Endothelial cell of umbilical vein (primary cell): ENCODE measurements at places on chromosomes 13 and 19. TPM values are rescaled to one million over a fixed set of nuclear protein-coding genes. Genes with fewer than 3 reads are reported as not detected.

FGF9 gene
- not detected in 2 replicates for total RNA-seq

APC2 gene
- total RNA-seq: 0.04 and 0.23 TPM in 2 replicates

PSG11 gene
- not detected in 2 replicates for total RNA-seq

TBC1D4 gene
- total RNA-seq: 72.4 and 81.0 TPM in 2 replicates

BCAM gene
- total RNA-seq: 28.5 and 29.0 TPM in 2 replicates

ZNF296 gene
- 1.8 and 2.1 TPM in 2 replicates for total RNA-seq

KLF12 gene
- total RNA-seq: 25.9 and 26.0 TPM in 2 replicates

ZNF473 gene
- total RNA-seq: 8.1 and 8.7 TPM in 2 replicates

SLC25A41 gene
- total RNA-seq: 0.39 TPM in 1 of 2 replicates, not detected in the other
